Lower leg skin (tissue), 4 donors: ENCODE measurements at places on chromosomes 16 and 17.

DNA sequence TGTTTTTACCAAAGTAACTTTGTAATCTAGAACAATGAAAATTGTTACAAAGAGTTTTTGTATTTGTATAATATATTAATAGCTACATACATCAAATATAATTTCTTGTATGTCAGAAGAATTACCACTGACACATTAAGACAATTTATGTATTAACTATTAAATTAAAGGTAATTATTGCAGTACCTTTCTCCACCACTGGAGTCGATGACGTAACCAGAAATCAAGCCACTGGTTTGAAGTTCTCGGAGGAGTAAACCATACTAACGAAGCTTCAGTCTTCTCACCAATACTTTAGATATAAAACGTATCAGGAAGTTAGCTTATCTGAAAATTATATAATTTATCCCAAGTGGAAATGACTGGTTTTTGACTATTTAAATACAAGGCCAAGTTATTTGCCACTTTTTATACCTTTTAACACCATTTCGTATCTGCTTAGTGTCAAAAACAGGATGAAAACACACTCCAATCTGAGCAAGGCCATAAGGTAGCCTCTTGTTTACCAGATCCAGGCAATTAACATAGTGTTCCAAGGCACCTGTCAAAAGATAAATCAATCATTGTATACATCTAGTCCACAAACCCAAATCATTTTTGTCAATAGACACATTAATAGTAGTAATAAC lies 4.3 kb downstream of the POLG2 start:
- DNase-seq, result no peak

DNA sequence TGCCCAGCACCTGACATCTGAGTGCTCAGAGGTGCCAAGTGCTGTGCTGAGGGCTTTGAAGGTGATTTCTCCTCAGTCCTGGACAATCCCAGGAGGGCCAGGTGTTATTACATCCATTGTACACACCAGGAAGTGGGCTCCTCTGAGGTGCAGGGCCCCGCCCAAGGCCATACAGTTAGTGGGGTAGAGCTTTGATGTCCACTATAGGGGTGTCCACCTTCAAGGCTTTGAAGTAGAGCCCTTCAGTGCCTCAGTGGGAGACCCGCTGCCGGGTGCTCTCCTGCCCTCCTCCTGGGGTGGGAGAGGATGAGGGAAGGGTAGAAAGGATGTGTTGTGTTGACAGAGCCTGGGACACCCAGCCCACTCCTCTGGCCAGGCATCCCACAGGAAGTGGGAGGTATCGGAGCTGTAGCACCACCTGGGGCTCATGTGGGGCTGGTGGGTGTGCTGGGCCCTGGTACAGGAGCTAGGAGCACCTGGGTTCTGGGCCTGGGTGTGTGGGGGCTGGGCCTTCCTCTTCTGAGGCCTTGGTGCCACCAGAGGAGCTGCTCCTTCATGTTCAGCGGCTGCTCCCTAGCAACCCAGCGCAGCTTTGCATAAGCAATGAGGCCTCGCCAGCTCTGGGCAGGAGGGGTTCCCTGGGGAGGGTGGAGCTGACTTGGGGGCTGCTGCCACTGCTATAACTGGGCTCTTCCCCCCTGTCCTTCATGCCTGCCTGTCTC lies 7.4 kb downstream of the LASP1 start:
- DNase-seq, result no peak

GRCh38 chr17:39054111-39054645 lies 87.0 kb upstream of the FBXO47 start:
- no peak for DNase-seq

DNA sequence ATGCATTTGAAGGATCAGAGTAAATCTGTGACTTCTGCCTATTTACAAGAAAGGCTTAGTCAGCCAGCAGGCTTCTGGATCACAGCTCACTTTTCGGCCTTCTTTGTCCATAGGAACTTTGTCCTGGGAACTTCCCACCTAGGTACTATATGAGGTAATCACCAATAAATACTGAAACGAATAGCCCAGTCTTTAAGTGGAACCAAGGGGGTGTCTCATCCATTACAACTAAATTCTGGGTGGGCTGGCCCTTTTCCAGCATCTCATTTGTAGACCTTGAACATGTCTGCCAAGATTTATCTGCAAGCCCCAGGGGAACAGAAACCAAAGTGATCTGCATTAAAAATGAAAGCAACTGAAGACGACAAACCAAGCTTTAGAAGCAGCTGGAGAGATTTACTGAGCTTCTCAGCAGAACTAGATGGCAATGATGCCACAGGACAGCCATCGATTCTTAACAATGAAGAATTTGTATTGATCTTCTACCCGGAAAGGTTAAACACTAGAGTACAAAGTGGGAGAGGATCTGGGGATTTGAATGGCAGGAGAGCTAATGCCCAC lies 55.5 kb downstream of the SNX11 start:
- no peak for DNase-seq

DNA sequence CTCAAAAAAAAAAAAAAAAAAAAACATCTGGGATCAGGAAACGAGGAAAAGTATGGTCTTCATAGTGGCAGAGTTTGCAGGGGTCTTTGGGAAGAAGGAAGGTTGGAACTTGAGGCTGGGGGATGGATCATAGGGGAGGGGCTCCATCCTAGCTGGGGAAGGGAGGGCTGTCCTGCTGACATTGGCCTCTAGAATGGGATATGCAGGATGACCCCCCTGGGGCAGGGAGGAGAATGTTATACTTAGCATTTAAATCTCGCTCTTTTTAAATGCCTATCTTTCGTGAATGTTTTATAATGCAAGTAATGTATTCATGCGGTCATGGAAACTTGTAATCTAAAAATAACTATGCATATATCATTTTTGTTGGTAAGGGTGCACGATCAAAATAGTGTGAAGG lies 33.2 kb downstream of the TMEM235 start:
- no peak for DNase-seq

- DNase-seq, result no peak
These were observed 1.2 kb upstream of the TNRC6C start for GRCh38 chr17:77957235-77957856.

- no peak for DNase-seq
These were observed 13.8 kb downstream of the USP22 start for GRCh38 chr17:21029036-21029435.

- no peak for DNase-seq
These were observed 574.6 kb upstream of the HSBP1 start for GRCh38 chr16:83233153-83233552.

DNA sequence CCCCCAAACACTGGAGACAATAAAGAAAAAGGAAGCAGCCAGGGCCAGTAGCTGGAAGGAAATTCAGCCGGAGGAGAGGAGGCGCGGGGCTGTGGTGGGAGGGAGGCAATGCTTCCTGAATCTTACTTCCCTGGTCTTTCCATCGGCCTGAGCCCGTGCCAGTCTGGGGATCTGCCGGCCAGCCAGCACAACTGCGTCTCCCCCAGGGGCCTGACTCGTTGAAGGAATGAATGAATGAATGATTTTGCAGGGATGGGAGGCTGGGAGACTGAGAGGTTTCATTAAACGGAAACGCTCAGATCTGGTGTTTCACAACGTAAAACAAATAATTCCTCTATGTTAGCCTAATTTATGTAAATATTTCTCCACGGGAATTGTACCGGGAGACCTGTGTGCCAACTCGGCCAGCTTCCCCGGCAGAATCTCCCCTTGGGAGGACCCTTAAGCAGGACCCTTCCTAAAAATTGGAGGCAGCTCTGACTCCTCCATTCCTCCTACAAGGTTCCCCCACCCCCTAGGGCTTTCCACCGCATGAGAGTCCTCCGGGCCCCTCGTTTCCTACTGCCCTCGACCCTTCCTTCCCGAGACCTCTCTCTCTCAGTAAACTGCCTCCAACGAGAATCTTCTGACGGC lies 1.3 kb upstream of the BAIAP2 start:
- no peak for DNase-seq

DNA sequence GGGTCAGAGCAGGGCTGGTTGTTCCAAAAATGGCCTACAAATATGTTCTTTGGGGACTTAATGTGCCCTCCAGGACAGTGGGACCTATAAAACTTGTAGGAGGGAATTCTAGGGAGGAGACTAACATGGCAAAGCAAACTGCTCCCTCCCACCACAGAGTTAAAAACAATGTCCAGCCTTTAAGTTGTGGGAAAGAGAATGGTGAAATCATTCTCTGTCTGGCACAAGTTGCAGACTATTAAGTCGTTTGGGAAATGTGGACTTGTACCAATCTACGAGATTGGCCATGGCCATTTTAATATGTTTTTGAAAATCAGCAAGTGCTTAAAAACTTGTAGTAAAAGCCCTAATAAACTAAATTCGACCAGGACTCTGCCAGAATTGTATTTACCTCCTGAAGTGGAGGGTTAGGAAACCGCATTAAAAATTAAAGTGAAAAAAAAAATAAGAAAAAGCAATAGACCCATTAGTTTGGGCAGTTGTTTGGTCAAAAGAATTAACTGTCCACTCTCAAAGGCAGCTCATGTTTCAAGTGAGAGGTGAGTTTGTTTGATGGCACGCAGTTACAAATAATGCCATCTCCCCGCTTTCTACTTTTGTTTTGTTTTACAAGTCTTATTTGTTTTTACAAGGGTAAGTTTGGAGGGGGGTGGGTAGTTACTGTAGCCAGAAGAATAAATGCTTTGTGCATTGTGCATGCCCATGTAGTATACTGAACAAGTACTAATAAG lies 32.4 kb downstream of the ANKFN1 start:
- DNase-seq, result no peak

GRCh38 chr17:32265192-32265923 lies at the start of gene RHBDL3:
Gene RHBDL3 (plus strand): TSS chr17:32265832. CDS start chr17:32266190, 358 bp downstream.
- no peak for DNase-seq

- no peak for DNase-seq
These were observed 92.5 kb downstream of the ASIC2 start for GRCh38 chr17:33200587-33200986.

DNA sequence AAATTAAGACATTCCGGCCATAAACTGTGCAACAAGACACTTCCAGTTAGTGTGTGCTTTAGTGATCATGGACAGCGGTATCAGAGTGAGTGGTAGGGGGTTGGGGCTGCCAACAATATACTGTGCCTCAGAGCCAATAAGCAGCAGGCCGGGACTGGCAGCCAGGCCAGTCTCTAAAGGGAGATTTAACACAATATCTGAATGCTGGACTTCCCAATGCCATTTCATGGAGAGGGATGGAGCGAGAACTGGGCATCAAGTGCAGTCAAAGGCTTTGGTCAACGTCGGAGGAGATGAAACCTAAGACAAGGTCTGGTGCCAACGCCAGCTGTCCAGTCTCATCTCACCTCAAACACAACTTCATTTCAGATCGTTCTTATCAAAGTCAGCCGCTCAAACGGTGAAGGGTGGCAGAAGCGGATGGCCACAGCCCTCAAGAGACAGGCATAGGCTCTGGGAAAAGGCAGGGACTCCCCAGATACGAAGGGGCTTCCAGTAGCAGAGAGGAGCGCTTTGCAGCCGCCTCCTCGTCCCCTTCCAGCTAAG lies 935 bp downstream of the USP32 start:
- peak; percentile 31 for DNase-seq

DNA sequence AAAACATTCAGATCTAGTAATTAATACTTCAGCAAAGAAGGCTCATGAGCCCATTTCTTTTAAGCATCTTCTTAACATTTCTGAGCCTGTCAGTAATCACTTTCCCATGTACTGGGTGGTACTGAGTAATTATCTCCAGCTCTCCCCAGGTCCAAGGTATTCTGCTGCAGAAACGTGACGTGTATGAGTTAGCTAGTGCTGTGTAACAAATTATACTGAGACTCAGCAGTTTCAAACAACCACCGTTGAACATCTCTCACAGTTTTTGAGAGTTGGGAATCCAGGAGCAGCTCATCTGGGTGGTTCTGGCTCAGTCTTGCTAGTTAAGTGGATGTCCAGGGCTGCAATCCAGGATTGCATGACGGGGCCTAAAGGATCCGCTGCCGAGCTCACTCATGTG lies 25.2 kb downstream of the C16orf95 start:
- DNase-seq, result no peak

DNA sequence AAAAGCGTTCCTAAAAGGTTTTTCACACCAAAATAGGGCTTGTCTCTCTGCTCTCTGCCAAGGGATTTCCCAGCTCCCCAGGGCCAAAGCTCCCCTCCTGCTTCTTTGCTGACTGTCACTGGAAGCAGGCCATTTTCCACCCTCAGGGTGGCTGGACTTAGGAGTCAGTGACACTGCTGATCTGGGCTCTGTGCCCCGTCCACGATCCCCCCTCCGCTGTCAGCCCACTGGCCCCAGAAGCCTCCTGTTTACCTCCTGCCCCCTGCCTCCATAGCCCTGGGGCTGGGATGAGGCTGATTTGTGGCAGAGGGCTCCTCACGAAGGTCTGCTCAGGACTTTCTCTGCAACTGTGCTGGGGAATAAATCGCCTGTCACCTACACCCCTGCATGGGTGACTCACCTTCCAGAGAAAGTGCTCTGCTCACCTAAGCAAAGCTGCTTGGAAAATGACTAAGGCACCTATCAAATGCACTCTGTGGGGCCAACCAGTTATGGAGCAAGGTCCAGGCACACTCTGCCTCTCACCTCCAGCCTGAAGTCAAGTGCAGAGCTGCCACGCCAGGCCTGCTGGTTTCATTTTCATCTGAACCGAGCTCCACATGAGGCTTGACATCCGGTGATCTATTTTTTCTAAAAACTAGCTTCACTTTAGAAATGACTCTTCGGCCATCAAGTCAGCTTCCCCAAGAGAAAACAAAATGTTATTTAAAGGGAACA lies 4.9 kb downstream of the MAP3K14 start:
- no peak for DNase-seq

- no peak for DNase-seq
These were observed 783 bp downstream of the BHLHA9 start for GRCh38 chr17:1271030-1271423.

GRCh38 chr16:13503960-13504635 lies 415.9 kb upstream of the ERCC4 start:
- no peak for DNase-seq

DNA sequence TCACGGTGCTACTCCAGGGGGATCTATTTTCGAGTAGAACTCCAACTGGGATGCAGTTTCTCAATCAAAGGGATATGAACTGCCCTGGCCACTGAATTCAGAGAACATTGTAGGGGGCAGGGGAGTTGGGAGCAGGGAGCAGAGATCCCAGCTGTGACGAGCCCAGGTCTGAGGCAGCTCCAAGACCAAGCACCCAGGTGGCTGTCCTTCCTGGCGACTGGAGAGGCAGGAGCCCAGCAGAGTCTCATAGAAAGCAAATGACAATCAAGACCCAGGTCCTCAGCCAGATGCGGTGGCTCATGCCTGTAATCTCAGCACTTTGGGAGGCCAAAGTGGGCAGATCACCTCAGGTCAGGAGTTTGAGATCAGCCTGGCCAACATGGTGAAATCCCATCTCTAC lies 60.1 kb downstream of the TK2 start:
- DNase-seq, result peak; percentile 60

- DNase-seq, result no peak
These were observed 100.4 kb downstream of the STX8 start for GRCh38 chr17:9475101-9475658.

GRCh38 chr16:20023190-20023589 lies 50.5 kb downstream of the GPR139 start:
- DNase-seq, result no peak

GRCh38 chr16:80594756-80595155 lies 54.0 kb downstream of the DYNLRB2 start:
- DNase-seq, result peak; percentile 64

DNA sequence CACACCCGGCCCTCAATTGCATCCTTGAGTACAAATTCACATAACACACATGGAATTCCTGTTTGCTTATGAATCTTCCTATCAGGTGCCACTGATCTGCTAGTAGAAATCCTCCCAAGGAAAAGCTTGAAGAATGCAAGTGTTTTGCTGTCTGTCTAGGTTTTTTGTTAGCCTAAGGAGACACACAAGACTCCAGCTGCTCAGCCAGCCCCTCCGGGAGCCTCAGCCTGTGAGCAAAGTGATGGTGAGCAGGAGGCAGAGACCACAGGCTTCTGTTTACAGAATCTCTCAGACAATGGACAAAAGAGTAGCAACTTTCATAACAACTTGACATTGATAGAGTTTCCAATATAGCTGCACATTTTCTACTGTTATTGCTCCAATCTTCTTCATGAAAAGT lies 18.4 kb upstream of the PRKCA start:
- DNase-seq, result no peak
